ENCODE measurements at places on chromosomes 7 and 10.

DNA sequence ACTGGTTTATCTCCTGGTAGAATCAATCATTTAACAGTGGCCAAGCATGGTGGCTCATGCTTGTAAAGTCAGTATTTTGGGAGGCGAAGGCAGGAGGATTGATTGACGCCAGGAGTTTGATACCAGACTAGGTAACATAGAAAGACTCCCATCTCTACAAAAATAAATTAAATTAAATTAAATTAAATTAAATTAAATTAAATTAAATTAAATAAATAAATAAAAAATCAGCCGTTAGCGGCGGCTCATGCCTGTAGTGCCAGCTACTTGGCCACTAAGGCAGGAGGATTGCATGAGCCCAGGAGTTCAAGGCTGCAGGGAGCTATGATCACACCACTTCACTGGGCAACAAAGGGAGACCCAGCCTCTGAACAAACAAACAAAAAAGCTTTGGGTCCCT is 342.3 kb downstream of the LRRTM3 start:
- DNase-seq = no peak

GRCh38 chr7:18191862-18192625 is 164.4 kb upstream of the PRPS1L1 start:
- DNase-seq = no peak

DNA sequence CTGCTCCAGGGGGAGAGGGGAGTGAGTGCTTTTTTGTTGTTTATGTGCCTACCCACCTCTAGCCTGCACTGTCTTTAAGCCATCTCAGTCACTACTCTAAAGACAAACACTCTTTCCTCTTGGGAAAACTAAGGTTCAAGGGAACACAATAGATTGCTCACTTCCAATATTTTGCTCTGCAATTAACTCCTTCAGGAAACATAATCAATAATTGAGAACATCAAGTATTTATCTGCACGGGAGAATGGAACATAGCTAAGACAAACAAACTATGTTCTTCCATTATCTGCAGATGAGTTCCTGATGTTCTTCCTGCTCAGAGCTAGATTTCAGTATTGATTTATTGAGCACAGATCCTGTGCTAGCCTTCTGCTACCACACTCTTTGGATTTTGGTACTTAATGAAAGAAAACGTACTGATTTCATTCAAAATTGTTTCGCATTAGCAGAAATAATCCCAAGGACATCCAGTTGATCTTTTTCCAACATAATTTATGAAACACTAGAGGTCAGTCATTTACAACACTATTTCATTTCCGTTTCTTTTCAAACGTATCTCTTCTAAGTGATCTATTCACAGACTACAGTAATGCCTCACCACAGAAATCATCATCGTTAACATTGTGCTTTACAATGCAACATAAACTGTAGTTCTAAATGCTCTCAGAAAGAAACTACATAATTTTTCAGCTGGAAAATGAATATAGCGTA is 8.3 kb downstream of the NEBL start:
- DNase-seq = no peak

- no peak for DNase-seq
These were observed 674.2 kb upstream of the NRP1 start for GRCh38 chr10:34008656-34009055.

DNA sequence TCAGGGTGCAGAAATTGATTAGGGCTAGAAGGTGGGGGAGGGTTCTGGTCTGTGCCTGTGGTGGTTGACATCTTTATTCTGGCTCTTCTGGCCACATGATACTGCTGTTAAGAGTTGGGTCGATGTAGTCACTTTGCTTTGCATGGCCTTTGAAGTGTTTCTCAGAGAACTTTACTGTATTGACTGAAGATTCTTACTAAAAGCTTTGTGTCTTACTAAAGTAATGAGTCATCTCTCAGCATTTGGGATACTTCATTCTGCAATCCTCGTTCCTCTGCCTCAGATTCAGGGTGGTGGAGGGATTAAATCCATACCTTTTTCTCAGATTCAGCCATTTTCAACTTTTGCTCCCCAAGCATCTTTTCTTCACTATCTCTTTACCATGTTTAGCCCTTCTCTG is 38.6 kb downstream of the STEAP4 start:
- no peak for DNase-seq

- no peak for DNase-seq
These were observed 915.8 kb downstream of the XPNPEP1 start for GRCh38 chr10:109007514-109007913.

- DNase-seq = no peak
These were observed 56.7 kb upstream of the EBF3 start for GRCh38 chr10:130020651-130021382.

DNA sequence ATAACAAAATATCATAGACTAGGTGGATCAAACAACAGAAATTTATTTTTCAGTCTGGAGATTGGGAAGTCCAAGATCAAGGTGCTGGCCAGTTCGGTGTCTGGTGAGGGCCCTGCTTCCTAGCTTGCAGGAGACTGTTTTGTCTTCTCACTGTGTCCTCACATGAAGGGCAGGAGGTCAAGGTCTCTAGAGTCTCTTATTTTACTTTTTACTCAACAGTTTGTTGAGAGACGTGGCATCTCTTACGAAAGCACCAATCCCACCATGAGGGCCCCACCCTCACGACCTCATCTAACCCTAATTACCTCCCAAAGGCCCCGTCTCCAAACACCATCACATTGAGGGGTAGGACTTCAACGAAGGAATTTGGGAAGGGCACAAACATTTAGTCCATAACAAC is 41.2 kb upstream of the SORBS1 start:
- DNase-seq = no peak

Measured in stimulated activated CD8-positive, alpha-beta memory T cell treated with anti-CD3 and anti-CD28 coated beads, Interleukin-4, amount 100 ng/mL, for 1 hour (primary cell).